AG04450 (cell line): ENCODE measurements at places on chromosomes 16 and 17. TPM values are rescaled to one million over a fixed set of nuclear protein-coding genes. Genes with fewer than 3 reads are reported as not detected.

- no peak for DNase-seq
These were observed 34.0 kb downstream of the NEUROD2 start for GRCh38 chr17:39573447-39574298.

C16orf54 gene
- polyA plus RNA-seq = not detected in 2 replicates

CTRB2 gene
- not detected in 2 replicates for polyA plus RNA-seq

- DNase-seq = no peak
These were observed 98.2 kb downstream of the HS3ST3A1 start for GRCh38 chr17:13503526-13503925.

DNA sequence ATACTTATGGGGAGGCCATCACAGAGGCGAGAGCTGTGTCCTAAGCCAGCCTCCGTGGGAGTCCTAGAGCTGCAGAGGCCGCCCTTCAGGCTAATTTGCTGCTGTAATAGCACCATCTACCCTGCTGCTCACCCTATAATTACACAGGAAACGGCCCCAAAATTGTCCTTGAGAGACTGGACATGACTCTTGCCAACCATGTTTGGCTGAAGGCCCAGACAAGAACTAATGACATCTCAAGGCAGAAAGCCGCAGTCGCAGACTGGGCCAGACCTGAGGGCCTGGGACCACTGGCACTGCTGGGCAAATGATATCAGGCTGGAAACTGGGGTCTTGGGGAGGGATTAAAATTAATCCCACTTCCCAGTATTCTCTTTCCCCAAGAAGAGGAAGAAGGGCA lies 24.1 kb downstream of the PSMD7 start:
- no peak for DNase-seq

ETV4 gene
- polyA plus RNA-seq = 6.7 and 8.0 TPM in 2 replicates

GRCh38 chr16:83541231-83541630 lies 266.5 kb upstream of the HSBP1 start:
- no peak for DNase-seq

- no peak for DNase-seq
These were observed 18.9 kb downstream of the C16orf54 start for GRCh38 chr16:29726845-29727377.

KRT33B gene
- 0.07 TPM in 1 of 2 replicates, not detected in the other for polyA plus RNA-seq

SPAG5 gene
- 17.0 and 17.4 TPM in 2 replicates for polyA plus RNA-seq

GRCh38 chr16:1772362-1772907 lies at the start of gene EME2:
EME2 (plus strand) TSS chr16:1772810; CDS start chr16:1773228, 418 bp downstream.
- DNase-seq = no peak

- DNase-seq = no peak
These were observed 2.6 kb upstream of the CPHXL2 start for GRCh38 chr16:75679366-75679765.

- no peak for DNase-seq
These were observed 120.3 kb upstream of the MON1B start for GRCh38 chr16:77070683-77071082.

- DNase-seq = no peak
These were observed 13.6 kb upstream of the TERF2 start for GRCh38 chr16:69399361-69399760.

CBFA2T3 gene
- polyA plus RNA-seq = not detected in 2 replicates

GRCh38 chr17:70420861-70421445 lies 251.6 kb downstream of the KCNJ2 start:
- no peak for DNase-seq

DNA sequence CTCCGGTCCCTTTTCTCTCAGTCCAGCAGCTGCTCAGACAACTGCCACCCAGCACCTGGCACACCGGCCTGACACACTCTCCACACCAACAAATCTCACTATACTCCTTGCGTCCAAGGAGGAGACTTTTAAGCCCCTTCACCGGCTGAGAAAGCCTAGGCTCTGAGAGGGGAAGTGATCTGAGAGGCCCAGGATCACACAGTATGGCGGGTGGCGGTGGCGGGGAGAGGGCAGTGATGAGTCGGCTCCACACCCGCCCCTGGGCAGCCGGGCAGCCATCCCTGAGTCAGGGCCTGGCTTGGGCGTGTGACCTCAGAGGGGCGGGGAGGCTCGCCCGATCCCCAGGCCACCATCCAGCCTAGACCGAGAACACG lies 569 bp downstream of the FLII start:
- no peak for DNase-seq

DNA sequence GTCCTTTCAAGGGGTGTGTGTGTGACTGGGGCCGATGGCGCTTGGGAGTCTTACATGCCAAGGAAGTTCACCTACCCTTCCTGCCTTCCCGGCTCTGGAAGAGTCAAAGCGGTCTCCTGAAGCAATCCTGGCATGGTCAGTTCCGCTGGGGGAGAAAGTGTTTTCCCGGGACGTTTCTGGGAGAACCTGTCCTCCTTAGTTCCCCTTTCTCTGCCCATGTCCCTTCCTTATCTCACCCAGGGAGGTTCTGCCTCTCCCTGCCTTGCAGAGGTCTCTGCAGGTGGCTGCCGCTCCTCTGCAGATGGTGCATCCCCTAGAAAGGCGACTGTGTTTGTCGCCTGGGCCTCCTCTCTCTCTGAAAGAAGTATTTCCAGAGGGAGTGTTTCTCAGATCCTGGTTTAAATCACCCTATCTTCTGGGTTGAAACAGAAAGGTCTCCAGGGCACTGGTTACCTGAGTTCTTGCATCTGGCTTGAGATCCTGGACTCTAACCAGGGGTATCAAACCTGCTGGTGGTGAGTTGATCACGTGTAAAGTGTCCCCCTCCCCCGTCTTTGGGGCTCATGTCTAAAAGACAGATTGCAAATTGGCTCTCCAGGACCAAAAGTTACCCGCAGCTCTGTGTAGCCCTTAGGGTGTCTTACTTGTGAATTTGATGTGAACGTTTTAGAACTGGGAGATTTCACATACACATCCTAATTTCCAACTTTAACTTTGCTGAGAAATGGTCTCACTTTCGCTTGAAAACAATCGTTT lies 1.9 kb downstream of the PRKCB start:
- no peak for DNase-seq

- DNase-seq = no peak
These were observed 16.7 kb downstream of the ASGR2 start for GRCh38 chr17:7097940-7098339.

GRCh38 chr17:72852277-72852938 lies 240.1 kb downstream of the SLC39A11 start:
- peak; percentile 18 for DNase-seq
